ENCODE measurements at places on chromosomes 11 and 22.

DNA sequence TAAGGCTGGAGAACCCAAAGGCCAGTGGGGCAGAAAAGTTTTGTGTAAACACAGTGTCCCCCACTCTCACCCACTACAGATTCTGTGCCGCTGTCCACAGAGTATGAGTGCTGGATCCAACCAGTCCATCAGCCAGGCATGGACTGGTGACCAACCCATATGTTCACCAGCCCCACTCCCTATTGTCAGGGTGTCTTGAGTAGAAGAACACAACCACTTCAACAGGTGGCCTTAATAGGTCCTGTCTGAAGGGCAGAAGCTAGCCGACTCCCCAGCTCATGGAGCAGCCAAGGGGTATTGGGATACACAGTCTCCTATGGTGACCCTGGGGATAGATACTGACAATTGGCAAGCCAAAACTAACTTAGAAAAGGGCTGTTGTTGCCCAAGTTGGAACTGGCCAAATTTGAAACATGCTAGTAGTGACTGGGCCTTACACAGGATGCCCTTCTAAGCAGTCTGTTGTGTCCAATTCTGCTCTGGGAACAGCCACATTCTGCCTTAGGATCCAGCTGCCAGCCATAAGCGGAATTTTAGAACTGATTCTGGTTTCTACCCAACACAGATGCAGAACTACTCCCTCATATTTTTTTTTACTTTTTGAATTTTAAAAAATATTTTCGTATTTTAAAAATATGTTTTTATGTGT lies 19.8 kb upstream of the PGM2L1 start:
- no peak for DNase-seq

- DNase-seq = no peak
These were observed 52.1 kb downstream of the LINC01488 start for GRCh38 chr11:69533296-69534165.

DNA sequence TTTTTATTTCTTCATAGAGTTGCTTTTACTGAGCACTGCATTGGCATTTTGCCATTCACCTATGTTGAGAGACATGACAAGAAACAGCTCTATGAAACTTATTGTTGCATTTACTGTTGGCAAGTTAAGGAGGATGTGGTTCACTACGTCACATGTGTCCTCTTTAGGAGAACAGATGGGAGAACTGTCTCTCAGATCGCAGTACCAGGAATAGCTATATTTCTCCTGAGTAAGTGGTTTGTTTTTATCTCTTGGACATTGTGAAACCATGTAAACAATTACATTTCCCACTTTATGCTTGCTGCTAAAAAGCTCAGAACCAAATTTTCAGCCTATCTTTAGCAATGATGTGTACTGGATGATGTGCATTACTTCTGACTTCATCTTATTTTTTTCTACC lies 34.8 kb upstream of the PSMA1 start:
- peak; percentile 26 for DNase-seq

DNA sequence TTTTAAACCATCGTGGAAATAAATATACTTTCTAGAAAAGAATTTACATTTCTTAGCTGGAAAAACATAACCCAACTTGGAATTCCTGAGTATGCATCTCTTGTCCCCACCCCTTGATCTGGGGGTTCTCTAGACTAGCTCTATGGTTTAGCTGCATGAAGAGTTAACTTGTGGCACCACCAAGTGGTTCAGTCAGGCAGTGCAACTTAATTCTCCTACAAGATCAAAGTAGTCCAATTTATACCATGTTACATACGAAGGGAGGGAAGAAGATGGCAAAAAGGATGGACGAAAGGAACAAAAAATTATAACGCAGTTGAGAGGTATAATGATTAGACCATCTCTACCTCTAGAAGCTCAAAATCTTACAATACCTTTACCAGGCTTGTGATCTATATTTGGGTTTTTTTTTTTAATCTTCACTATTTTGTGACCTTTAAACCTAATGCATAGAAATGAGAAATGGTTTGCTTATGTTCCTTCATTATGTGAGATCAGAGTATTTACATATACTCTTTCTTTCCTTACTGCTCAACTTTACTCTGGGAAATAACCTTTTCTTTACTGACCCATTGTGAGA lies 28.5 kb upstream of the ALKBH3 start:
- DNase-seq = no peak

GRCh38 chr11:210122-210802 lies 2.8 kb downstream of the RIC8A start:
- no peak for DNase-seq

DNA sequence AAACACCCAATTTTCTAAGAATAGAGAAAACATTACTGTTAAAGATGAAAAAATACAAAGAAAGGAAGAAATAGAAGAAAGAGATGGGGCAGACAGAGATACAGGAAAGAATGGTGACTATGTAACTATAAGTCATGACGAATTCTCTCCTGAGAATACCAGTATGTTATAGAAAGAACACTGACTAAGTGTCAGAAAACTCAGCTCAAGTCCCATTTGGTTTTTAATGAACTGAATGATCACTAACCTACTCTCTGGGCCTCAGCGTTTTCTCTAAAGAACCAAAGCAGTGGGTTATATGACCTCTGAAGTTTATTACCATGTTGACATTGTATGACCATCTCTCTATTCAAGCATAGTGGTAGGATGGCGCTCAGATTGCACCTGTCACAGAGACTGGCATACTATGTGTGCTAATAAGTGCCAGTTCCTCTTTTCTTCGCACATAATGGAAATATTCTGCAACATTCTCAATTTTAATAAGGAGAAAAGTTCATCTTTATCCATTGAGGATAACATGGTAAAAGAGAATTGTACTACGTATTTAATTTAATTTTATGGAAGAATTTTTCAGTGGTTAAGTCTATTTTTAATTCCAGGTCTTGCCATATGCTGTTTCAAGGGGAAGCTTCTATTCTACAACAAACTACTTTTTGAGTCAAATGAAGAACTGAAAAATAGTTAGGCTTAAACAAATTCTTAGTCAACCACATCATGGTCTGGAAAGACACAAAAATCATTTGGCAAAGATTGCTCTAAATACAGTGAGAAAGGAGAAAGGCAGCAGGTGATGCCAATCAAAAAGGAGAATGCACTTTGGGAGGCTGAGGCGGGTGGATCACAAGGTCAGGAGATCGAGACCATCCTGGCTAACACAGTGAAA lies 25.0 kb upstream of the EED start:
- no peak for DNase-seq

DNA sequence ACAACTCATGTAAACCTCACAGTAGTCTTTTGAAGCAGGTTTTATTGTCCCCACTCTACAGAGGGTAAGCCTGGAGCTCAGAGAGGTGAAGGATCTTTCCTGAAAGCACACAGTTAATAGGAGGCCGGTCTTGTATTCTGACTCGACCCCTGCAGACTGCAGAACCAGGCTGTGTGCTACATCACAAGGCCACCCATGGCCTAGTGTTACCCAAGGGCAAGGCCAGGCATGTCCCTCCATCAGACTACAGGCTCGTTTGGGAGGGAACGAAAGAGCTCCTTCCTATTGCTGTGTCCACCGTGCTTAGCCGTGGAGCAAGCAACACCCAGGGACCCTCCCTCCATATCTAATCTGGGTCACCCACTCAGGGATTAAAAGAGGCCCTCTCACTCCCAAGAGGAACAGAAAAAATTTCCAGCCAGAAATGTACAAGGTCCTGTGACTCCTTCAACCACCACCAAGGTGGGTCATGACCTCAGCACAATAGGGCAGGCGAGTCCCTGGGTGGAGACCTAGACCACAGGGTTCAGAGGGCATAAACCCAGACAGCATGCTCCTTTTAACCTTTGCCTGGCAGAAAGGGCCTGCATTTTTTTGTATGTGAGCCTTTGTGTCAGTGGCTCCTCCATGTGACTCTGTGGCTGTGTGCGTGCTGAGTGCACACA lies 6.3 kb upstream of the SMIM35 start:
- DNase-seq = no peak

DNA sequence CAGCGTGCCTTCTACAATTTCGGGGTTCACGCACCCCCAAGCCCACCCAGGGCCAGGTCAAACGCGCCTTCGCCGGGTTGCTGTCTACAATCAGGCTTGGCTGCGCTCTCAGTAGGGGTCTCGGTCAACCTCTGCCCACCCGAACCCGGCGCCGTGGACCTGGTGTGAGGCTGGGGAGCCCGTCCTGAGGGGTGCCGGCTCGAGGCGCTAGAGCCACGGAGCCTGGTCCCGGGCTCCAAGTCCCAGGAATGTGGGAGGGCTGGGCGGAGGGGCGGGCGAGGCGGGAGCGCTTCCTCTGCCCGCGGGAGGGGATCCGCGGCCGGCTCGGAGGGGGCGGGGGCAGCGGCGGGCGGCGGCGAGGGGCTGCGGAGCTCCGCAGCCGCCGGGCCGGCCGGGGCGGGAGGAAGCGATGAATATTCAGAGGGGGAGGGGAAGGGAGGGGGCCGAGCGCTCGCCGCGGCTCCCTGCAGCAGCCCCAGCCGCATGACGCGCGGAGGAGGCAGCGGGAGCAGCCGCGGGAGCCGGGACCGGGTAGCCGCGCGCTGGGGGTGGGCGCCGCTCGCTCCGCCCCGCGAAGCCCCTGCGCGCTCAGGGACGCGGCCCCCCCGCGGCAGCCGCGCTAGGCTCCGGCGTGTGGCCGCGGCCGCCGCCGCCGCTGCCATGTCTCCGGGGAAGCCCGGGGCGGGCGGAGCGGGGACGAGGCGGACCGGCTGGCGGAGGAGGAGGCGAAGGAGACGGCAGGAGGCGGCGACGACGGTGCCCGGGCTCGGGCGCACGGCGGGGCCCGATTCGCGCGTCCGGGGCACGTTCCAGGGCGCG lies at the start of gene PTPRJ:
Gene PTPRJ, plus strand, starts transcription at position 472 of the 819 bp plus-strand sequence. CDS start 354 bp downstream, outside the sequence.
- DNase-seq = peak; percentile 66

DNA sequence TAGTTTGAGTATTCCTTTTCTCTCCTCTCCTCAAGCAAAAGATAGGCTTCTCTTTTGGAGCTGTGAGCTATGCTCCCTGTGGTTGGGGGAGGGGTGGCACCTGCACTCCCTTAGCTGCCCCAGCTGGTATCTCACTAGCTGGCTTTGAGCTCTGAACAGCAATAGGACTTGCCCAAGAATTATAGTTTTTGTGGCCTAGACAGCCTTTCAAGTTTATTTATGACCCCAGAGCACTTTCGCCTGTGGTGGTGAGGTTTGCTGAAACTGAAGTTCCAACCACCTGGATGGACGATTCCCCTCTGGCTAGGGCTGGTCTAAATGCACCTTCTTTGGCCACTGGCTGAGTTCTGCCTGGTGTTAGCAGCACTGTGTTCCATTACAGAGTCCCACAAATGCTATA lies 37.1 kb upstream of the SLC37A2 start:
- no peak for DNase-seq

- DNase-seq = no peak
These were observed 37.2 kb downstream of the SLC35F2 start for GRCh38 chr11:107821199-107821927.

GRCh38 chr11:59866836-59867235 lies 549 bp upstream of the TCN1 start:
- no peak for DNase-seq

DNA sequence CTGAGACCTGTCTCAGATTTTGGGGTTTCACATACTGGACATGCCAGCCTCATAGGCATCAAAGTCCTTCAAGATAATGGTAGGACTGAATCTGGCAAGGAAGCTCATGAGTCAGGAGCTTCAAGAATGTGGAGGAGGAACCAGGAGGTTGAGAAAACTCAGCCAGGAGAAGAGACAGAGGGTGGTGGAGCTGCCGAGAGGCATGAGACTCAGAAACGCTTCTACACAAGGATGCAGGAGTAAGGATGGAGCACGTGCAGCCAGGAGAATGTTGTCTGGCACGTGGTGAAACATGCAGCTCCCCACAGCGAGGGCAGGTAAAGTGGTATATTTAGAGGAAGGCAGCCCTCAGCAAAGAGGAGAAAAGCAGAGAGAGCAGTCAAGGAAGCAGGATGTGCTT lies 148.7 kb upstream of the ISX start:
- DNase-seq = no peak

GRCh38 chr11:59894616-59895015 lies 16.0 kb downstream of the OOSP3 start:
- no peak for DNase-seq

- no peak for DNase-seq
These were observed 690 bp downstream of the CKAP5 start for GRCh38 chr11:46845440-46845739.

GRCh38 chr11:104534278-104534677 lies 364.0 kb downstream of the CASP12 start:
- DNase-seq = no peak

GRCh38 chr11:99069856-99070444 lies 49.2 kb downstream of the CNTN5 start:
- no peak for DNase-seq

DNA sequence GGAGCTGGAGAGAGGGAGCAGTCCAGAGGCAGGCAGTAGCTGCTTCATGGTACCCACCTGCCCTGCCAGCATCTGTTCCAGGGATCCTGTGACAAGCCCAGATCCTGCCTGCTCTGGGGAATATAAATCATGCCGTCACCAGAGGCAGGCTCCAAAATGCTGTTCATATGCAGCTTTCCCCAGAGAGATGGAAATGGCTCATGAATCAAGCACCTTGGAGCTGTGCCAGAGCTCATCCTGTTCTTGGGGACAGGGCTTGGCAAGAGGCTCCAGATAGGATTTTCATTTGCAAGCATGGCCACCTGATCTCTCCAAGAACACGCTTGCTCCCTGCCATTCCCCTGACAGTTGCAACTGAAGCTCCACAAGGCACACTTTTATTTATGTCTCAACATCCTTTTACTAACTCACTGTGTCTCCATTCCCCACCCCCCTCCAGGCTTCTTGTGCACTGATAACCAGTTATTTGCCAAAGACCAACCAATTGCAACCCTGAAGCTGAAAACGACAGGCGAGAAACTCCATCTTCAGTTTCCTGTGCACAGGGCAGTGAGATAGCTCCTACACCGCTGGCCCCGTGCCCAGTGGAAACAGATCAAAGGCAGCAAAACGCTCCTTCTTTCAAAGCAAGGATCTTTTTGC lies 115.8 kb upstream of the PITPNB start:
- peak; percentile 79 for DNase-seq

- DNase-seq = no peak
These were observed 13.8 kb downstream of the SMARCB1 start for GRCh38 chr22:23800297-23801237.

GRCh38 chr11:43289368-43289767 lies 22.4 kb upstream of the API5 start:
- DNase-seq = no peak

DNA sequence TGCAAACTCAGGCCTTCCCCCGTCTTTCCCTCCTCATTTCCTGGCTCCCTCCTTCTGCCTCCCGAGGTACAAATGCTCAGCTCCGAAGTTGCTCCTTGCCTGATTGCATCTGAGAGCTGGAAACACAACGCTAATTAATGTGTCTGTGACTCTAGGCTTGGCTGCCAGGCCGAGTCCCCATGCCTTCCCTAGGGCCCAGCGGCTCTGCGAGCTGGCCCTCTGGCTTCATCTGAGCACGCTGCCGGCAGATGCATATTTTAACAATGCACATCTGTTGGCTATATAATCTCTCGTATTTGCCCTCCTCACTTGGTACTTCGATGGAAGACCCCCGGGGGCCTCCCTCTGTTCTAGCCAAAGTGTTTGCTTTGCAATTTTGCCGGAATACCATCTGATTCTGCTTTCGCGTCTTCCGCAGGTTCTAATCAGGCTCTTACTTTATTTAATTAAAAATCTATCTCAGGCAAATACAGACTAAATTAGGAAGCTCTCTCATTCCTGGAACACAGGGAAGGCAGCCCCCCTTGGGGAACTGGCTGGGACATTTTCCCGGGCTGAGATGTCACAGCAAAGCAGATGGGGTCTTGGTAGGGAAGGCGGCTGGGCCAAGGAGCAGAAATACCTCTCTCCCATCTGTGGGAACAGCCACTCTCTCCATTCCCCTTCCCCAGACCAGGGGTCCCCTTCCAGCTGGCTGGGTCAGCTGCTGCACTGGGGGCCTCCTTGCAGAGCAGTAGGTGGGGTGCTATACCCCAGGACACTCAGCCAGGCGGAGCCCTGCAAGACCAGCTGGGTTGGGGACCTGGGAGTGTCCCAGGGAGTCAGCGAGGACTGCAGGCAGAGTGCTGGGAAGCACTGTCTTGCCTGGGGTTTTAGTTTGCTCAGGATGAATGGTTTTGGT lies 162.8 kb downstream of the ST3GAL4 start:
- no peak for DNase-seq
